Left ventricle myocardium inferior (tissue), 1 donor: ENCODE measurements at places on chromosomes 7 and 10. TPM values are rescaled to one million over a fixed set of nuclear protein-coding genes. Genes with fewer than 3 reads are reported as not detected.

GRCh38 chr10:83764666-83765065, 374.6 kb upstream of the GHITM start:
- no peaks in the 10 kb centered on the region for H3K36me3 ChIP-seq
- no peaks in the 10 kb centered on the region for H3K4me1 ChIP-seq

- H3K27ac ChIP-seq, result no peak overlapping the region
- no peak for DNase-seq
- no peak overlapping the region for H3K4me3 ChIP-seq
- H3K36me3 ChIP-seq, result no peaks in the 10 kb centered on the region
- no peaks in the 10 kb centered on the region for H3K27me3 ChIP-seq
Measured at GRCh38 chr7:100400041-100400440, 26.8 kb downstream of the PILRA start.

- no peak for DNase-seq
- no peak overlapping the region for H3K4me3 ChIP-seq
- no peaks in the 10 kb centered on the region for H3K27me3 ChIP-seq
- H3K4me1 ChIP-seq, result peaks cover 12% of the 10 kb centered on the region
- peaks cover 63% of the 10 kb centered on the region for H3K36me3 ChIP-seq
- H3K27ac ChIP-seq, result no peak overlapping the region
Measured at GRCh38 chr10:98438715-98439114, 8.0 kb downstream of the HPS1 start.

Gene HOXA3
- not detected for total RNA-seq
